ENCODE measurements at places on chromosomes 2 and 18. TPM values are rescaled to one million over a fixed set of nuclear protein-coding genes. Genes with fewer than 3 reads are reported as not detected.
A peak's percentile ranks its signal among the peaks of the same experiment; 100 is the strongest.

GRCh38 chr2:140442319-140442718, 1662.1 kb upstream of the NXPH2 start:
- no peak for DNase-seq

DNA sequence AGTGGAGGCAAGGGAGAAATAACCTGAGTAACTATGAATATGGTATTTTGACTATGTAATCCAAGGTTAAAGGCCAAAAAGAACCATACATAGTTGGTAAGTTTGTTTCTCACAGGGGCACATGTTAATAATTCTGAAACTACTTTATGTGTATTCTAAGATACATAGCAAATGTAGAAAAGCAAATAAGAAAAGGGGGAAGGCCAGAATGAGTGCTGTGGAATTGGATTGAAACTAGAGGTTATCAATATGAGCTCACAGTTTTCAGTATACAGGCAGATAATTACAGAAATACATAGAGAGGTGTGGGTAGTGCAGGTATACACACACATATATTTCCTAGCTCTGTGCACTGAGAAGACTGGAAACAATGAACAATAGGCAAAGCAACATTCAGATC, 13.7 kb downstream of the INO80C start:
- no peak for DNase-seq

Gene KCNG3
- total RNA-seq: 0.10 TPM

DNA sequence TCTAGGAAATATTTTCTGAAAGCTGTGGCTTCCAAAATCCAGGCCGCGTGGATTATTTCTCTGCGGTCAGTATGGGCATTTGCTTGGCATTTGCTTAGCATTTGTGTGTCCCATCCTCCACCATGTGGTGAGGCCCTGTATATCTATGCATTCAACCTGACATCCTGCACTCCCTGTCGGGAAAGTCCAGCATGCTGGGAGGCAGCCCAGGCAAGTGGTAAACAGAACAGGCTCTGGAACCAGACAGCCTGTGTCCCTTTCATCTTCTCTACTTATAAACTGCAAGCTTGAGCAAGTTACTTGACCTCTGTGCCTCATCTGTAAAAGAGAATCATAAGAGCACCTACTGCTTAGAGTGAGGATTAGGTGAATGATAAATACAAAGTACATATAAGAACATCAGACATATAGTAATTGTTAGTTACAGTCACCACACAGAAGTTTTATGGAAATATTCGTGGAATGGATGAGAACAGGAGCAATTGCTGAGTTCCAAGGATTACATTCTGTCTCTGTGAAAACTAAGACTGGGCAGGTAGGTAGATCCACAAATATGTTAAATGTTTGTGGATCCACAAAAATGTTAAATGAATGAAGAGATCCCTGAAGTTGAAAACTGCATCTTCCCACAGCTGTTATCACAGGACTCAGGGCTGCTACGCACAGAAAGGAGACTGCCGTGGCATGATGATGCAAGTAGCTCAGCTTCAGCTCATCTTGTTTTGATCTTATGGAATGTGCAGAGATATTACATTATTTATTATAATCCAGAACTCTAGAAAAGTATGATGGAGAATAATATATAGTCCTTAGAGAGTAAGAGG, 317.0 kb upstream of the MMADHC start:
- DNase-seq: no peak

GRCh38 chr2:217307023-217307422, 447.2 kb upstream of the TNP1 start:
- no peak for DNase-seq

- peak; percentile 51 for DNase-seq
These were observed 516.7 kb downstream of the NR4A2 start for GRCh38 chr2:155815851-155816250.

GRCh38 chr2:137252934-137253333, 487.6 kb downstream of the THSD7B start:
- DNase-seq: no peak

- no peak for DNase-seq
These were observed 9.6 kb upstream of the ALPK2 start for GRCh38 chr18:58638441-58638840.

DNA sequence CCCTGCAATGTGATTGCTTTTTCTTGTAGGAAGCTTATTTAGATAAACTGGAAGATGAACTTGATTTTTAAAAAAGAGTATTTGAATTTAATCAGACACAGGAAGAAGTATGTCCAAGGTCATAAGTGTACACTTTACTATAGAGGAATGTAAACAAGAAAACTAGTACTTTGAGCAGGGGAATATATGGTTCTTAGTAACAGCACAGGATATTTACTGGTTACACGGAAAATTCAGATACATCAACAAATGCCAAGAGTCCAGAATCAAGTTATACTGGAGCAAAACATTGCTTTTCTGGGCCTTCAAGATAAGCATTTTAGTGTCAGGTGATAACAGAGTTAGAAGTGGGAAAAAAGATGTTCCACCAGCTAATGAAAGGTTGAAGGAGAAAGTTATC, 75.5 kb downstream of the EFEMP1 start:
- no peak for DNase-seq

GRCh38 chr2:54656863-54657262, 66.6 kb upstream of the EML6 start:
- no peak for DNase-seq

Measured in HT-29 (cell line).